ENCODE measurements at places on chromosomes 2 and 18. TPM values are rescaled to one million over a fixed set of nuclear protein-coding genes. Genes with fewer than 3 reads are reported as not detected.

DNA sequence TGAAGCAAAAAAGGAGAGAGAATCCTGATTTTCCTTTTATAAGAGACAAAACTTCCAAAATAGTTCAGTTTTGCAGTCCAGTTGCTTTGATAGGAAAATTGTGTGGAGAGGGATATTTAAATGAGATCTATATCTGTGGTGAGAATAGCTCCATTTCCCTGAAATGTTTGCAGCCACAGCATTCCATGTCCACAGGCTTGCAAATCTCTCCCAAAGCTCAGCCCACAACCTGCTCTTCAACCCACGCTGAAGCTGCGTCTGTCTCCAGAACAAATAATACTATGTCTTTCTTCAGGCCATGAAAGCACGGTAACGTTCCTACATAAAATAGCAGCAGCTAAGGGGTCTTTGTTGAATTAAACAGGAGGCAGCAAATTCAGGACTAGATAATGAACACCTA, 31.8 kb downstream of the TMEM17 start:
- H3K27me3 ChIP-seq: no peaks in the 10 kb centered on the region
- no peak overlapping the region for H3K27ac ChIP-seq
- no peak for DNase-seq
- no peak overlapping the region for H3K4me3 ChIP-seq
- H3K4me1 ChIP-seq: peaks cover 11% of the 10 kb centered on the region

DNA sequence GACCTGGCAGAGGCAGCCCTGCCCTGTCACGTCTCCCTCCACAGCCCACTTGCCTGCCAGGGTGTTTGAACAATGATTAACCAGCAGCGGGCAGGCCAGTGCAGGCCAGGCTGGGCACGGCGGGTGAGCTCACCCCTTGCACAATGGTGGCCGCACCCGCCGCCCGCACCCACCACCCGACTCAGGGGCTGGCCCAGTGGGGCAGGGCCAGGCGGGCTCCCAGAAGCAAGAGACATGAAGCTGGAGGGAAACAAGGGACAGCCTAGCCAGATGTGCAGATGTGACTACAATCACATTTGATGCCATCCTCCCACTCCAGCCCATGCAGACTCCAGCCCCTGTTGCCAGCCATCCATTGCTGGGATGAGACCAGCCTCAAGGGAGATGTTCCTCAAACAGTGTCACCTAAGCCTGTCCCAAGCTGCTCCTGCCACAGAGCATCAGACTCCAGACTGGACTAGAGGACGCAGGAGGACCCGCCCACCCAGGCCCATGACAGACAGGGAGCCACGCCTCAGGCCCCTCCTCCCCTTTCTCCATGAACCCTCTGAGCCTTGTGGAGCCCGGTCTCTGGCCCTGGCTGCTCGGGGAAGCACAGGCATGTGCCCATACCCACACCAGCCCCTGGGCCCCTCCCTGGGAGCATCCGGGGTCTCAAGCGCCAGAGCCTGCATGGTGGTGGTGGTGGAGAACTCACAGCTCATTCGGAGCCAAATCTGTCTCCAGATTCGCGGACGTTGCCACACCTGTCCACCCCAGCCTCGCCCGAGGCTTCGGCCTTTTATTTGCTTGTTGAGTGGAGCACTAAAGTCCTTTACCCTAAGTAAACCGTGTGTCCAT, 45.0 kb downstream of the SDC1 start:
- no peaks in the 10 kb centered on the region for H3K36me3 ChIP-seq
- peaks cover 3% of the 10 kb centered on the region for H3K4me1 ChIP-seq
- no peaks in the 10 kb centered on the region for H3K27me3 ChIP-seq
- no peak overlapping the region for H3K4me3 ChIP-seq
- H3K27ac ChIP-seq: peak overlapping the region; percentile 40
- peak; percentile 79 for DNase-seq

The HOXD4 gene
- total RNA-seq: 1.2 TPM

- H3K4me1 ChIP-seq: no peaks in the 10 kb centered on the region
- no peak overlapping the region for H3K4me3 ChIP-seq
- no peaks in the 10 kb centered on the region for H3K36me3 ChIP-seq
- H3K27ac ChIP-seq: no peak overlapping the region
- no peak for DNase-seq
- H3K27me3 ChIP-seq: no peaks in the 10 kb centered on the region
These were observed 175.5 kb downstream of the HAUS1 start for GRCh38 chr18:46279673-46280072.

Data from prostate gland (tissue), 2 donors.